Sigmoid colon (tissue), 7 donors: ENCODE measurements at places on chromosomes 6 and 20.
A peak's percentile ranks its signal among the peaks of the same experiment; 100 is the strongest.

- H3K4me3 ChIP-seq = no peak overlapping the region
- H3K36me3 ChIP-seq = no peaks in the 10 kb centered on the region
- no peaks in the 10 kb centered on the region for H3K27me3 ChIP-seq
- no peaks in the 10 kb centered on the region for H3K4me1 ChIP-seq
- no peak for DNase-seq
Observed at GRCh38 chr20:4120921-4121321, 105.6 kb upstream of the RNF24 start.

GRCh38 chr6:112357791-112358190 is 10.7 kb downstream of the RFPL4B start:
- H3K4me1 ChIP-seq = no peaks in the 10 kb centered on the region
- no peaks in the 10 kb centered on the region for H3K27me3 ChIP-seq
- no peaks in the 10 kb centered on the region for H3K36me3 ChIP-seq
- no peak overlapping the region for H3K4me3 ChIP-seq

GRCh38 chr20:2524709-2525506 is 11.5 kb upstream of the TMC2 start:
- H3K27me3 ChIP-seq = no peaks in the 10 kb centered on the region
- DNase-seq = peak; percentile 77
- peak overlapping the region; percentile 65 for H3K4me3 ChIP-seq
- peaks cover 6% of the 10 kb centered on the region for H3K4me1 ChIP-seq
- H3K27ac ChIP-seq = peak overlapping the region; percentile 91

DNA sequence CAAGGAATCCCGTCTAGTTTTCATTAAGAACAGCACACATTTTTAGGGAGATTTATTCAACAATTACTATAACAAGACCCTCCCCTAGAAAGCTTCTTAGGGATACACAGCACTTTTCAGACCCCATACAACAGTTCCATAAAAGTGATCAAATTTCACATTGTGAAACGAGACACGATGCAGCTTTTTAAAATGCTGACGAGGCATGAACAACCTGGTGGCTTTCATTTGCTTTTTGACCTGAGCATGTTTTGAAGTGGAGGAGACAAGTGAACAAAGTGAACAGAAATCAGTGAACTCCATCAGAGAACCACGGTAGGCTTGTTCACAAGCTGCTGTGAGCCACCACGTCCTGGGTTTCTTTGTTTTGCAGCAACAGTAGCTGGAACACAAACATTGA is 112.2 kb downstream of the PCSK2 start:
- no peaks in the 10 kb centered on the region for H3K27me3 ChIP-seq
- H3K36me3 ChIP-seq = no peaks in the 10 kb centered on the region
- H3K27ac ChIP-seq = no peak overlapping the region
- no peak for DNase-seq
- no peaks in the 10 kb centered on the region for H3K4me1 ChIP-seq

DNA sequence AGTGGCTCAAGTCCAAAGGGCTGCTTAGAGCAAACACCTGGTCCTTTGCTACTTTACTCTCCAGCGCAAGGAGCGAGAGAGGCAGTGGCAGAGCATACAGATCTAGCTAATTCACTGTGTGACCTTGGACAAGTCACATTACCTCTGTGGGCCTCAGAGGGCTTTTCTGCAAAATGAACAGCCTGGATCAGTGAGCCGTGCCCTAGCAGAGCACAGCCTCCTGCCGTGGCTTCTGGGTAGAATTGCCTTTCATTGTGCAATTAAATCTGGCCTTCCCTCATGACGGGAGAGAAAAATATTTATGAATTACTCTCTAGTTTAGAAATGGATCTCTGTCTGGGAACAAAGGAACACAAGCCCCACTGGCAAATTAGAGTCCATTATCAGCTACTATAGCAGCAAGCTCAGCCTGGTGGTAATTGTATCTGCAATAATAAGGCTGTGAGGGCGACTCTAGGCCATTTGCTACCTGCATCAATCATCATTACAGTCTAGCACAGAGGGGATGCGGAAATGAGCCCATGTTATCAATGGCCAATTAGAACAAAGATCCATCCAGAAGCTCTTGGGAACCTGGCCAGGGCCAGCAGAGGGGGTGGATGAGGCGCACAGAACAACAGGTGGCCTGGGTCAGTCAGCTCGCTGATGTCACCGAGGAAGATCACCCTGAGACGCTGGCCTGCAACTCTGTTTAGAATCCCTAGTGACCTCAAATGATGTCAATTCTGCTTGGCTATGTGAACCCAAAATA is 114.2 kb upstream of the LY86 start:
- H3K4me3 ChIP-seq = no peak overlapping the region
- no peaks in the 10 kb centered on the region for H3K36me3 ChIP-seq
- no peaks in the 10 kb centered on the region for H3K4me1 ChIP-seq
- no peak for DNase-seq
- H3K27me3 ChIP-seq = no peaks in the 10 kb centered on the region

- H3K27me3 ChIP-seq = no peaks in the 10 kb centered on the region
- H3K4me1 ChIP-seq = no peaks in the 10 kb centered on the region
- no peak overlapping the region for H3K4me3 ChIP-seq
- H3K36me3 ChIP-seq = no peaks in the 10 kb centered on the region
- DNase-seq = no peak
- no peak overlapping the region for H3K27ac ChIP-seq
Observed at GRCh38 chr6:39199976-39200375, 29.3 kb downstream of the KCNK5 start.
